ENCODE measurements at places on chromosomes 1 and 21. TPM values are rescaled to one million over a fixed set of nuclear protein-coding genes. Genes with fewer than 3 reads are reported as not detected.

Gene LCE2B
- not detected for total RNA-seq

Gene TRIM67
- total RNA-seq, result not detected

Gene DRAXIN
- total RNA-seq, result 0.31 TPM

Gene NBPF3
- 9.7 TPM for total RNA-seq

DNA sequence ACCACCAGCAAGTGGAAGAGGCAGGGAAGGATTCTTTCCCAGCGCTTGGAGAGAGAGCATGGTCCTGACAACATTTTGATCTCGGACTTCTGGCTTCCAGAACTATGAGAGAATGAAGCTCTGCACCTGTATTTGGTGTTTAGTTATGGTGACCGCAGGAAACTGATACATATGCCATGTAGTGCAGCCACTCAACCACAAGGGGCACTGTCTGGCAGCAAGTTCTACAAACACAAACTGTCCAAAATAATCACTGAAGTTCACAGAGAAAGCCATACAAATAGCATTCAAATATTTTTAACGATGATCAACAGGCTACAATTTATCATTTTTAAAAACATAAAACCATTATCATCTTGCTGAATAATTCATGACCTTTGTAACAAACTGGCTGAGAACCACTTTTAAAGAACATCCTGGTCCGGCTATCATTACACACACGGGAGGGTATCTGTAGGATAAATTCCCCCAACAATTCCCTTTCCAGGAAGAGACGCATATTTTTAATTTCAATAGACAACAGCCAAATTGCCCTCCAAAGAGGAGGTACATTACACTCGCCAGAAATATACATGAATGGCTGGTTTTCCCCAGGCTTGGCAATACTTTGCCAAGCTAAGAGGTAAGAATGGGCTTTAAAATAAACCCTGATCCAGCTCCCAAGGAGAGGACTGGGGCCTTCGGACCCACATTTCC is 9.2 kb upstream of the CBR3 start:
- H3K27me3 ChIP-seq, result no peaks in the 10 kb centered on the region

GRCh38 chr1:47629201-47629600 is 191.4 kb downstream of the FOXD2 start:
- DNase-seq, result no peak
- H3K27ac ChIP-seq, result no peak overlapping the region
- H3K27me3 ChIP-seq, result no peaks in the 10 kb centered on the region
- no peak overlapping the region for H3K4me3 ChIP-seq

DNA sequence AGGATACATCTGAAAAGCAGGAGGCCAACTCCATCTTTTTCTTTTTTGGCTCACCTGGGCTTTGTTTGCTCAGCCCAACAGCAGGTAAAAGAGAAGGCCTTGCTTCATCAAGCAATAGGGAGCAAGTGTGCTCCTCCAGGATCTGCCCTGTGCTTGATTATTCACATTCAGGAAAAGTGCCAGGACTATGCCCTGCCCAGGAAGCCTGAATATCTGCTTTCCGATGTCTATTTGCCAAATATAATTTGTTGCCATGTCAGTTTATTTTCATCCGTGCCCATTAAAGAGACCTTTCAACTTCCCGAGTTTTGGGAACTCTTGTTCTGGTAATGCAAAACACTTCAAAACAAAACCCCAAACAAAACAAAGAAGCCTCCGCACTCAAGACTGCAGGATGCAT is 185.3 kb downstream of the CDC7 start:
- no peak overlapping the region for H3K4me3 ChIP-seq
- no peaks in the 10 kb centered on the region for H3K27me3 ChIP-seq
- H3K4me1 ChIP-seq, result peaks cover 8% of the 10 kb centered on the region
- H3K36me3 ChIP-seq, result peaks cover 11% of the 10 kb centered on the region
- H3K27ac ChIP-seq, result no peak overlapping the region

DNA sequence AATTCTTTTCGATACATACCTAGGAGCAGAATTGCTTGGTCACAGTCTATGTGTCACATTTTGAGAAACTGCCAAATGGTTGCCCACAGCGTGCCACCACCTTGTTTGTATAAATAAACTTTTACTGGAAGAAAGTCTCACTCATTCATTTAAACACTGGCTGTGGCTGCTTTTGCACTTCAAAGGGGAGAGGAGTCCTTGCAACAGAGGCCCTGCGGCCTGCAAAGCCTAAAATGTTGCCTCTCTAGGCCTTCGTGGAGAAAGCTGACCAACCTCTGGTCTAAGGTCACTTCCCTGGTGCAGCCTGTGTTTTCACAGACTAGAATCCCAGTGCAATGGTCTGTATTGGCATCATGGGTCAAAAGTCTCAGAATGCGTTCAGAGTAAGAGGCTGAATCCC is 8.3 kb downstream of the RIPK4 start:
- H3K27me3 ChIP-seq, result peaks cover 31% of the 10 kb centered on the region
- peaks cover 2% of the 10 kb centered on the region for H3K4me1 ChIP-seq
- no peaks in the 10 kb centered on the region for H3K36me3 ChIP-seq
- no peak overlapping the region for H3K27ac ChIP-seq
- no peak overlapping the region for H3K4me3 ChIP-seq
- no peak for DNase-seq

GRCh38 chr21:38879912-38880576 is 74.3 kb downstream of the ETS2 start:
- H3K36me3 ChIP-seq, result no peaks in the 10 kb centered on the region
- H3K4me1 ChIP-seq, result no peaks in the 10 kb centered on the region
- H3K4me3 ChIP-seq, result no peak overlapping the region
- no peaks in the 10 kb centered on the region for H3K27me3 ChIP-seq

GRCh38 chr1:36142121-36142520 is 7.2 kb downstream of the TRAPPC3 start:
- H3K36me3 ChIP-seq, result peaks cover 12% of the 10 kb centered on the region
- no peaks in the 10 kb centered on the region for H3K4me1 ChIP-seq
- H3K27ac ChIP-seq, result peak overlapping the region; percentile 6
- H3K4me3 ChIP-seq, result no peak overlapping the region
- no peak for DNase-seq
- H3K27me3 ChIP-seq, result no peaks in the 10 kb centered on the region

Data from lung (tissue), 17 donors.